ENCODE measurements at places on chromosomes 3 and 15.

DNA sequence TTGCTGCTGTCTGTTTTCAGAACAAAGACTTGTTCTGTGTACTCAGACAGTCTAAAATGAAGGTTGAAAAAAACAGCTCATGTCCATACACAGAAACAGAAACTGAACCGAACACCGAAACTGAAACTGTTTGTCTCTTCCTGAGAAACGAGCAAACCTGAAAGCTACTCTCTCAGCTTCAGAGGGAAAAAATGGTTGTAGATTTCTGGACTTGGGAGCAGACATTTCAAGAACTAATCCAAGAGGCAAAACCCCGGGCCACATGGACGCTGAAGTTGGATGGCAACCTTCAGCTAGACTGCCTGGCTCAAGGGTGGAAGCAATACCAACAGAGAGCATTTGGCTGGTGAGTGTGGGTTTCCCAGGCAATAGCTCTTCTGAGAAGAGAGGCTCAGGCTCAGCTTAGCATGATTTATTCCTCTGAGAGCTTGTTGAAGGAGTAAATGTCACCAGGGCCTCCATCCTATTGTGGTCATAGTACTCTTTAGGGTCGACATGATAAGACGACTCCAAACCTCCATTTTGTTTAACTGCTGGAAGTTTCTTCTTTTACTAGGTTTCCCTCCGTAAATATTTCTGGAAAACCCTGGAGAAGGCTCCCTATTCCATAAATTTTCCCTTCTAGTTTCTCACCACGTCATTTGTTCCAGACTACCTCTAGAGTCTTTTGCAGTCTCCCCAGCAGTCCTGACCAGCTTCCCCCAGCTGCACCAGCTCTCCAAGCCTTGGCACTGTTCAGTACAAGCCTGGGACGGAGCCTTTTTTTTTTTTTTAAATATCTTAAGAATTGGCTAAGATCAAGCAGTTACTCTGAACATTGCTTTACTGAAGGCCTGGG, at the start of gene RTP4:
TSS of gene RTP4 (plus strand) at position 135 of the 838 bp plus-strand sequence. CDS start at position 192, 57 bp downstream.
- peak; percentile 29 for DNase-seq

- no peak for DNase-seq
Observed at GRCh38 chr15:85324202-85324601, 56.2 kb upstream of the AKAP13 start.

DNA sequence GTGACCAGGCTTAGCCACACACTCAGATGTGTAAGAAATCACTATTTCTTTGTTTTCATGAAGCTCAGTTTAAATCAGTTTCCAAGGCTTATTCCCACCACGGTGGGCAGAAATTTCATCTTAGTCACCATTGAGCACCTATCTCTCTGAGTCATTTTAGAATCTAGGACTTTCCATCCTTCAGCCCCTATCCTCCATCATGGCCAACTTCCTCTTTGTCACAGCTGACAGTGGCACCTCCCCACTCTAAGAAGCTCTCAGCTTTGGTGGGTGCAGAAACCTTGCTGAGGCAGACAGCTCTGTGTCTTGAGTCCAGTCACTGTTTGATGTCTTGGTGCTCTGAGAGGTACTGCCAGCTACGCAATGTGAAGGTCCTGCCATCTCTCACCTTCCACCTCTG, 32.9 kb downstream of the SNTN start:
- no peak for DNase-seq

DNA sequence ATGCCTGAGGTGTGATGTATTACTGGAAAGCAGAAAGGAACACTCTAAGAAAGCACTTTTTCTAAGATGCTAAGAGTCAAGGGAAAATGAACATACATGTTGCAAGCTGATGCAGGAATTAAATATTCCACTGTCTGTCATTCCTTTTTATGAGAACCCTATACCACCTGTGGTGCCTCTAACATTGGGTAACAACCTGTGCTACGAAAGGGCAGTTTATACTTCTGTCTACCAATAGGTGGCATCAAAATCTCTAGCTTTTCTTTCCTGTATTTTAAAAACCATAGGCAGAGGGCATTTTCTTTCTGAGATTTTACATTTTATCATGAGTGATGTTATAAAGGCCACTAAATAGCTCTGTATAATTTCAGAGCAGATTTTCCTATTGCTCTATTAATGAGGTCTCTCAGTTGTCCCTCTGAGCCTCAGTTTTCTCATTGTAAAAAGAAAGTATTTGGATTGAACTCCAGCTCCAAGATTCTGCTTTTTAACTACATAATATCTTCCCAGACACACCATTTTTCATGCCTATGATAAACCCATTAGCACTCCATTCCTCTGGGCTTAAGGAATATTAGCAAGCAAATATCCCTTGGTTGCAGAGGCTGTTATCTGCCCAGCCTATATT, 3.5 kb upstream of the CPNE4 start:
- no peak for DNase-seq

GRCh38 chr3:11696054-11696453, 52.3 kb upstream of the VGLL4 start:
- no peak for DNase-seq

DNA sequence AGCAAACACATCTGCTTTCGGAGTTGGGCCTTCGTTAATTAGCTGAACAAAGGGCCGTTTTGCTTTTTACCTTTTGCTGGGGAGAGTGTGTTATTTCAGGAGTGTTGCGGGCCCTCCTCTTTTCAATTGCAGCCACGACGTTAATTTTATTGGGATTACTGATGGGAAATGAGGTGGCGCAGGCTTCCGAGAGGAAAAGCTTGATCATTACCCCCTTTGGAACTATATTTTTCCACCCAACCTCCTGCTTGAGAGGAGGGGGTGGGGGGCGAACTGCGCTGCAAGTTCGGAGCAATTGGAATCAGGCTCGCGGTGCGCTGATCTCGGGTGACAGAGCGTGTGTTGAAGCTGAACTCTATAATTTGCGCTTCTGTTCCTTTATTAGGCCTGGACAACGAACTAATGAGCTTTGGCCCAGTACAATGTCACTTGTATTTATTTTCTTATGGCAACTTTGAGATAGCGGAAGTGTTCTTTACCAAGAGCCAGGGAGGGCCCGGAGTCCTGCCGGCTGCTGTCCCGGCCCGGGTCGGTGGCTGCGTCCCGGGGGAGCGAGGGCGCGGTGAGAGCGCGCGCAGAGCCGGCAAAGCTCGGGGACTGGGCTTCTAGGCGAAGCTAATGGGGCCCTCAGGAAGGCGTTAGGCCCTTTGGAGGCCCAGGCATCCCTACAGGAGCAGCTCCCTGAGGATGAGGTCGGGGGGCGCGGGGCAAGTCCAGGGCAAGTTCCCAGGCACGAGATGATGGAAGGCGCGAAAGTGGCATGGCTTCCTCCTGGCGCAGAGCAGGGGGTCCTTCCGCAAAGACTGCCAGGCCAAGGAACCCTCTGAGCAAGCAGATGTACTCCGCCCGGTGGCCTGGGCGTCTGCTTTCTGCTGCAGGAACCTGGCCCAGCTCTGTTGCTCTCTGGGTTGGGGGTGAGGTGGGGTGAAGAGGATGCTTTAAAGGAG, 12.9 kb downstream of the NR2F2 start:
- DNase-seq = no peak

GRCh38 chr3:157888040-157888439, 218.2 kb downstream of the SHOX2 start:
- no peak for DNase-seq

DNA sequence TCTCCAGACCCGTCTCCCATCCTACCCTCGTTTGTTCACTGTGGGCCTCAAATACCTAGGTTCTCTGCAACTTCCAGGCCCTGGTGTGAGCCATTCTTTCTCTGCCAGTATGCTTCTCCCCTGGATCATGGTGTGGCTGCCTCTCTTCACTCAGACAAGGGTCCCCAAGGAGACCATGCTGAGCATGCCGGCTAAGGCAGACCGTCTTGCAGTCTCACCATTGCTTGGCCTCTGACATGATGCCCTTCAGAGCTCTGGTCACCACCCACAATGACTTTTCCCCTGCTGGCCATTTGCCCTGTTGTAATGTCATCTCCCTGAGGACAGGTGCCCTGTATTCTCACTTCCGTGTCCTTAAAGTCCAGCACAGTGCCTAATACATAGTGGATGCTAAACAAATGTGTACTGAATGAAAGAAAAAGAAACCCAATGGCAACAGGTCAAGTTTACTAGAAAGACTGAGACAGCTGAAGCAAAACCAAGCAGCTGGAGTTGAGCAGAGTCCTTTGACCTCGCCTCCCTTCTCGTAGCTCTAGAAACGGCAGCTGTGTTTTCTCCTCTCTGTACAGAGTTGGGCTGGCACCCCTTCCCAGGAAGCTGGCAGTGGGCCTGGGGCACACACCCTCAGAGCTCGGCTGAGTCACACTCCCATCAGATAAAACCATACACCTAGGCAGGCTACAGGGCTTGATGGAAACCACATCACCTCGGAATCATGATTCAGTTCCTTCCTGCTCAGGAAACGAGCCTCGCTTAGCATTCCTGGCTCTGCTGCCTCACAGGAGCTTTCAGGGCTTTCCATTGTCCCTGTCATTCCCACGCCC, 8.6 kb downstream of the TLR9 start:
- peak; percentile 65 for DNase-seq

DNA sequence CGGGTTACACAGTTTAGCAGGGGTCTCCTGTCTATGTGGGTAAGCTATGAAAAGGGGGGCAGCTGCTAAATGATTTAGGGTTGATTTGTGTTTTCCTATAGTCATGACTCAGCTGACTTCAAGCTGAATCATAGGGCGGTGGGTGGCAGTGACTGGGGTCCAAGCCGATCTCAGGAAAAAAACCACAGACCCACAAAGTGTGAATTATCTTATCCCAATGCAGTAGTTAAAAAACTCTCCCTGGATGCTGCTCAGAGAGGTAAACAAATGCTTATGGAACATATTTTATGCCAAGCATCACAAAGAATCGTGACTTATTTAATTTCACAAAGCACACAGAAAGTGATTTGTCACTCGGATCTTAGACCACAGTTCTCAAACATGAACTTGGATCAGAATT, 18.4 kb upstream of the TOPAZ1 start:
- DNase-seq = no peak

Measured in activated effector memory CD4-positive, alpha-beta T cell treated with Interleukin-2 at 50 U/mL for 16 hours (primary cell).